ENCODE measurements at places on chromosomes 11 and 22. TPM values are rescaled to one million over a fixed set of nuclear protein-coding genes. Genes with fewer than 3 reads are reported as not detected.

GRCh38 chr11:33529461-33529860 is 171.2 kb downstream of the C11orf91 start:
- no peak for DNase-seq

DNA sequence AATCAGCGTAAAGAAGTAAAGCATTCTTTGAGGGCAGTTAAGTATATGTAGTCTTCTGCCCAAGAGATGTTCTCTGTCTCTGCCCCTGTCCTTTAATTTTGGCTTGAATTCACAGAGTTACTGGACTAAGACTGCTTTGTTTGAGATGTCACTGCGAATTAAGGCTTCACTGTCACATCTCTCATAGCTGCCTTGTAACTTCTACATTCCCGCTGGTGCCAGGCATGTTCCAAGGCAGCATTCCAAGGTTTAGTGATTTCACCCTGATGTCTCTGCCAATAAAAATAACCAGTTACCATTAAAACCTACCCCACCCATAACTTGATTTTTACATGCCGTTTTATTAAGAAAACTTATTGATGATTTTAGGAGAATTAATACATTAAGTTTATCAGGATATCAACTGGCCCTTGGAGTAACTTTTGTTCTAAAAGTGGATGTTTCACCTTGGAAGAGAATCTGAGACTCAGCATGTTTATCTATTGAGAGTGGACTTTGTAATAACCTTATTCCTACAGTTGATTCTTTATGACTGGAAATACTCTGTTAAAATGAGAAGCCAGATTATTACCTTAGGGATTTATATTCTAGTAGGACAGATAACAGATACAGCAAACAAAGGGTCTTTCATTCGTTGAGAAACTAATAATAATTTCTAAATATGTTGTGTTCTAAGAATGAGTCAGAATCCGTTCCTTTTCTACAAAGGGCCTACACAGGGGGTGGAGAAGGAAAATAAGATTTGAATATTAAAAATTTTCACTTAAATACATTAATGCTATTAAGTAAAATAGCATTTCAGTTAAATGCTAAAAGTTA is 110.2 kb downstream of the UVRAG start:
- peak; percentile 44 for DNase-seq

- DNase-seq = no peak
These were observed 13.4 kb downstream of the NFAM1 start for GRCh38 chr22:42418811-42419242.

- DNase-seq = no peak
These were observed 407.0 kb upstream of the B3GAT1 start for GRCh38 chr11:134819041-134819440.

DNA sequence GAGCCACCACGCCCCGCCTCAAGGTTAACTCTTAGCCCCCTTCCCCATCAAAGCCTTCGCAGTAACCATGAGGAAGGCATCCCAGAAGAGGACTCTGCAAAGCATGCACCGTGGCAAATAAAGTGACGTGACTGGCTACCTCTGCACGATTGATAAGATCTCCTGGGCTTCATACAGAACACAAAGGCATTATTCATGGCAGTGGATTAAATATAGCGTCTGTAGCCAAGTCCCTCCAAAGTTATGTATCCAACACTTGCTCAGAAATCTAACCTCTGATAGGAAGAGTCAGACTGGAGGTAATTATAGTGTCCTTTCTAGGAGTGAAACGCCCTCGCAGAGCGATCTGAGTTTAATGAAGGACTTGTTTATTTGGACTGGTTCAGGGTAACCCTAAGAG is 22.4 kb downstream of the CPT1A start:
- no peak for DNase-seq

- DNase-seq = no peak
These were observed 40.9 kb downstream of the NAV2 start for GRCh38 chr11:19753451-19754106.

The SLC37A2 gene
- total RNA-seq = 5.2 TPM

The PHF21B gene
- 3.3 TPM for total RNA-seq

The MUC2 gene
- total RNA-seq = not detected

The PTPRCAP gene
- total RNA-seq = 1.6 TPM

The OOSP4A gene
- not detected for total RNA-seq
